ENCODE measurements at places on chromosomes 1 and 21.

GRCh38 chr1:29224356-29224837, 6.3 kb downstream of the MECR start:
- no peak for DNase-seq

DNA sequence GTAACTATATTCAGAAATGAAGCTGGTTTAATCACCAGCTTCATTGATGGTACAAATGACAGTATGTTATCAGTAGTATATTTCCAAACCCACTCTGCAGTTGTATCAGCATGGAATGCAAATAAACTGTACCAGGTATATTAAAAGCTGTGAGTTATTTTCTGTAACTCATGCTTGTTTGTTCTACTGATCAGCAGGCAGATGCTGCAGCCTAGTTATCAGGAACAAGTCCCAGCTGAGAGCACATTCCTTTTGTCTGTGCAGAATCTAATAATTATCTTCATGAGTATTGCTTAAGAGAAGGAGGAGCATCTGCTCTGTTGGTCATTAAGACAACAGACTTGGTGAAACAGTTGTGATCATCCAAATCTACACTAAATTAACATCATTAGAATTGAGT, 1331.1 kb downstream of the MRPL39 start:
- DNase-seq: no peak

DNA sequence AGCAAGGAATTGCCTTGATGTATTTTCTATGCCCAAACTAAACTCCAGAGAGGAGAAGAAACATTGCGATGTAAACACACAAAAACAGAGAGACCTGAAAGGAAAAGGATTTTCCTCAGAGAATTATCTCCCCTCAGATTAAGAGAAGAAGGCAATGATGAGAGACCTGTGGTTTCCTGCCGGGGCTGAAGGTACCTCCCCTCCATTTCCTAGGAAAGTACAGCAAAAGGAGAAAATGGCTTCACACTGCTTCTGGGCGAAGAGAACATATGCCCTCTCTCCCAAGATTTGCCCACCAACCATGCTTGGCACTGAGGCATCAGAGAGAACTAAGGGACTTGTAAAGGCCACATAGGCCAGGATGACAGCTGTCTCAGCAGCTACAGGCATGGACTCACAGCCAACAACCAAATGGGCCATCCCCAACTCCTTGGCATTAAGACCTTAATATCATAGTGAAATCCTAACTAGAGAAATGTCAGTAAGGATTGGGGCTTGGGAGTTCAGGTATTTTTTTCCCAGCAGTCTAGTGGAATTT, 523.0 kb downstream of the PTPRC start:
- DNase-seq: no peak

GRCh38 chr21:43328958-43329691, 97.8 kb downstream of the SIK1 start:
- DNase-seq: no peak

- DNase-seq: no peak
Measured at GRCh38 chr1:147676311-147677085, 6.2 kb upstream of the ACP6 start.

DNA sequence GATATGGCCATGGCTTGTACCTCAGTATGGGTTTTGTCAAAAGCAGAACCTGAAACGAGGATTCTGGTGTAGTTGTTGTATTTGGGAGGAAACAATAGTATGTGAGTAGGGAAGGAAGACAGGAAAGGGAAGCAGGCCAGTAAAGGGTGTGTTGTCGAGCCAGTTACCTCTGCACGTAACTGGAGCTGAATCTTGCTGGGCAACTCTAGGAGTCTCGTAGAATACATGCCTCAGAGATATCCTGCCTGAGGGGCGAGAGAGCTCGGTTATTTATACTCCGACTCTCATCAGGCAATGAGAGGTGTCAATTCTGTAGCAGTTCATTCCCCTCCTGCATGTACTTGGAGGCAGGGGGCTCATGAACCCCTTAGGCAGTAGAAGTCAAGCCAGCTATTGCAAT, 45.9 kb upstream of the KIF26B start:
- DNase-seq: no peak

- no peak for DNase-seq
Measured at GRCh38 chr1:97572561-97572960, 348.3 kb downstream of the DPYD start.

DNA sequence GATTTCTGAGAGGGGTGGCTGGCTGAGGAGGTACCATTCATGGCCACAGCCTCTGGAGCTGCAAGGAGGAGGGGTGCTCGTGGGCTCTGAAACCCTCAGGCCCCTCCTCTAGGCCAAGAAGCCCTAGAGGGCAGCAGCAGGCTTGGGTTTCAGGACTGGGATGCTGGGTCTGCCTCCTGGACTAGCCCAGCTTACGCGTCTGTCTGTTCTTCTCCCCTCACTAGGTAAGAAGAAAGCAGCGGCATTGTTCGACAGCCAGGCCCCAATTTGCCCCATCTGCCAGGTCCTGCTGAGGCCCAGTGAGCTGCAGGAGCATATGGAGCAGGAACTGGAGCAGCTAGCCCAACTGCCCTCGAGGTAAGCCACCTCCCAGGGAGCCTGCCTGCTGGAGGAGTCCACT, 60.3 kb downstream of the TMEM53 start:
- no peak for DNase-seq

DNA sequence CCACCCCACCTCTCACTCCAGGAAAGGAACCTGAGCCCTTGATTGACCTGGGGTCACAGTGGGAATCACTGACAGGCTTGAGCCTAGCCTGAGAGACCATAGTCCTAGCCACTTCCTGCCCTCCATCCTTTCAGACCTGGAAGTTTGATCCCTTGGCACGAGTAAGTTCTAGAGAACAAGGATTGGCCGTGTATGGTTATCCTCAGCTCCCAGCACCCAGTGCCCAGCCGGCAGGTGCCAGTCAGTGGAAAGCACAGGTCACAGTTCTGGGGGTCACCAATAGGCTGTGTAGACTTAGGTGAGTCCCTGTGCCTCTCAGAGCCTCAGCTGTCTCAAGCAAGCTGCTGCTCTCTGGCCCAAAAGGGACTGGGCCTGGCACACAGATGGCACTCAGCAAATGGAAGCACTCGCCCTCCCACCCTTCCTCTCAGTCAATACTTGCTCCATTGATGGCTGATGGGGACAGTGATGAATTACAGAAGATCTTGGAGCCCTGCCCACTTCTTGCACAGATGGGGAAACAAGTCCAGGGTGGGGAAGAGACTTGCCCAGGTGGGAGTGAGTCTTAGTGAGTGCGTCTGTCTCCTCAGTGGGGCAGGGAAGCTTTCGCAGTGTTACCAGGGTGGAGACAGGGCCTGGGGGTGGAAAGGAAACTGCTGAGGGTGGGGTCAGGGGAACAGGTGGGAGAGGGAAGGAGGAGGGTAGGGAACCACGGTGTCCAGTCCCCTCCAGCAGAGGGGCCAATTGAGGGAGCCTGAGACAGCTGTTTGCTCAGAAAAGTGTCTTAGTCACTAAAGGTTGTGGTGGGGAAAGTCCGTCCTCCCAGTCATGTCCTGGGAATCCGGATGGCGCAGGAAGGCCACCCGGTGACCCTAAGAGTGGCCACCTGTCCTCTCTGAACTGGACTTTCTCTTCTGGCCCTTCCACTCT, 2.6 kb upstream of the KCNQ4 start:
- no peak for DNase-seq

DNA sequence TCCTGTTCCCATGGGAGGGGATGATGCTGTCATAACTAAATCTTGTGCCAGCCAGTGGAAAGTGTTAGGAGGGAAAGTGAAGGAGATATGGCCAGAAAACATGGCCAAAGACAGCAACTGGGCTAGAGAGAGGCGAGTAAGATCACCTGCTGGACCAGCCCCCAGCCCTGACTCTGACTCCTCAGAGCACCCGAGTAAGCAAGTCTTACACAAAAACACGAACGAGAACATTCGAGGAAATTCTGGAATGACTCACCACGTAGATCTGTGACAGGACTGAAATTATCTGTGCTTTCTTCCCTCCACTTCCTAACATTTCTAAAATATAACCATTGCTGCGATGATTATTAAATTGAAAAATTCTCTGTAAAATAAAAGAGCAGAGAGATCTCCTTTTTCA, 9.2 kb downstream of the ZNF496 start:
- DNase-seq: no peak

- no peak for DNase-seq
Measured at GRCh38 chr1:193626695-193627094, 440.3 kb upstream of the B3GALT2 start.

DNA sequence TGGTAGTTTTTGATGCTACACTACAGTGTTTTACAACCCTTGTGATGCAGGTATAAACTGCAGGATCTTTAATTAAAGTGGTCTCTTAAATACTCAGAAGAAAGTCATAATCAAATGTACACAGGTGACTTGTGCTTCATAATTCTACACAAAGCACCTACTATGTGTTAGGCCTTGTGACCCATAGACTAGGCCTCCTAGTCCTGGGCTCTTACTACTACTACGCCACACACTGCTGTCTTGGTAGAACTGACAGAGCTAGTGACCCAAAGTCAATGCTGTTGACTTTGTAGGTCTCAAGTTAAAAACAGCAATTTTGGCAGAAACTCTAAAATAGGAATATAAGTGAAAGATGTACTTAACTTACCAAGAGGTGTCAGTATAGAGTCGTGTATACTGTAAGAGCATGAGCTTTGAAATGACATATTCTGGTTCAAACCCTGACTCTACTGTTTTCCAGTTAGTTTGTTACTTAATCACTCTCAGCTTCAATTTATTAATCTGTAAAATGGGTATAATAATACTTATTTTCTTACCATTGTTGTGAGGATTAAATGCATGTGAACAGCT, 48.6 kb upstream of the LMO4 start:
- DNase-seq: no peak

- no peak for DNase-seq
Measured at GRCh38 chr1:6125366-6125765, 54.8 kb downstream of the CHD5 start.

DNA sequence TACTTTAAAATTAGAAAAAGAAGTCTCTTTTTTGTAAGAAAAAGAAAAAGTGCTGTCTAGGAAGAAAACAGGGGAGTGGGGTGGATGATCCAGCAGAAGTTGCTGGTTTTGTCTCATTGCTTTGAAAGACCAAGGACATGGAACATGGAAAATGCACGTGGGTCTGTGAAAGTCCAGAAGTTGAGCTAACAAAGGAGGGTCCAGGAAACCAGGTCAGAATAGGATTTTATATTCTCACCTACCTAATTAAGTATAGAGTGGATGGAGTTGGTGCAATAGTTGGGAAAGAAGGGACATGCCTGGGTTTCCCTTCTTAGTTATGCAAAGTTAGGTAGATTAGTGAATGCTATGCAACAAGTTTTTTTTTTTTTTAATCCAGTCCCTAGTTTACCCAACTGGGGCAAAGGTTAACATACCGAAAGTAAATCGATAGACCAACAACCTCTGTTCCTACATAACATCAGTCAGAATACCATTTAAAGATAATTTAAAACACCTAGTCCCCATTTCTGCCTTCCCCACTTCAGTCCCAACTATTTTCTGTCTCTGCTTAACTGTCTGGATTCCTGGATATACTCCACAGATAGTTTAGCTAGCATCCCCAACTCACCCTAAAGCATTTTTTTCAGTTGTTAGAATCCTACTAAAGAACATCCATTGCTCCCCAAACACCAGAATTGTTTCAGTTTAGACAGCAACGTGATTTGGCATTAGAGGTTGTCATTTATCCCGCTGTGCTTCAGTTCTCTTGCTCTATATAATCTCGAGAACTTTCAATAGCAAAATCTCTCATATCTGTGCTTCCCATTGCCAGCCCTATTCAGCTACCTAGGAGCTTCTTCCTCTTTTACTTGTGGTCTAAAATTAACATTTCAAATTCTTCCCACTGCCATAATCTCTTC, 105.7 kb upstream of the PLPPR5 start:
- DNase-seq: no peak

GRCh38 chr21:38323721-38324531, 67.1 kb downstream of the KCNJ15 start:
- no peak for DNase-seq

GRCh38 chr1:223667484-223668182, 2.1 kb upstream of the CAPN8 start:
- no peak for DNase-seq

- DNase-seq: no peak
Measured at GRCh38 chr1:229280921-229281320, 10.0 kb downstream of the RAB4A start.

DNA sequence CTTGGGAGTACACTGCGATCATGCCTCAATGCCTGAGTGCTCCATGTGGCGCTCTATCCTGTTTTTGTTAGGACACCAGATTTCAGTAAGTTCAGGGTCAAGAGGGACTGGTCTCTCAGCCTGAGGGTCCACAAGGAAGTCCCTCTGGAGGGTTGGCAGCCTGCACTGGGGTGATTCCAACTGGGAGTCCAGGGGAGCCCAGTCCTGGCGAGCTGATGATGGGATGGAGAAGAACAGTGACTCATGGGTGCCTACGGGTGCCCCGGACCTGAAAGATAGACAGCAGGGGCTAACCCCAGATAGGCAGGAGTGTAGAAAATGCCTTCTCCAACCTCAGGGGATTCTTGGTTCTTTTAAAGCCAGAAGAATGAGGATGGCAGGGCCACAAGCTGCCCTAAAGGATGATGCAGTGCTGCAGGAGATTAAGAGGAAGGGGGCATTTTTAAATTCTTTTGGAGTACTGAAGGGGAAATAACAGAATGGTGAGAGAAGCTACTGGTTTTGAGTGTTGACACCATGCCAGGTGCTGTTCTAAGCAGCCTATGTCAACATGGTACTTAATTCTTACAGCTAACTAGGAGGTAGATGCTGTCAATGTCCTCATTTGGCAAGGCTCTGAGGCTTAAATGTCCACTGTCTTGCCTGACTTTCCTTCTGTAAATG, 68.4 kb upstream of the TLR5 start:
- no peak for DNase-seq

DNA sequence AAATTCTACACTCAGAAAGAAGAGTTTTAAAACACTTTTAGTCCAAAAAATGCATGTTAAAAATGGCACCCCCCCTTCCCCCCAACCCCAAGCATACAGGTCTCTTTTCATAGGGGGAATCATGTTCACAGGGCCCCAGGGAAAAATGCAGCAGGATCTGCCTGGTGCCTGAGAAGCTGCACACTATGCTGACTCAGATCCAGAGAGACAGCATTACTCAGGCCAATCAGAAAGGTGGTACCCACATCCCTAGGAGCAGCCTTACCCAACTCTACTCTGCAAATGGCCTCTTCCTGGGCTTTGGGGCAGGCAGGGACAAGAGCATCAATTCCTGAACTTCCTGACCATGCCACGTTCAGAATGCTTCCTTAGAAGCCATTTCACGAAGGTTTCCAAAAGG, 119.0 kb downstream of the HIVEP3 start:
- no peak for DNase-seq

DNA sequence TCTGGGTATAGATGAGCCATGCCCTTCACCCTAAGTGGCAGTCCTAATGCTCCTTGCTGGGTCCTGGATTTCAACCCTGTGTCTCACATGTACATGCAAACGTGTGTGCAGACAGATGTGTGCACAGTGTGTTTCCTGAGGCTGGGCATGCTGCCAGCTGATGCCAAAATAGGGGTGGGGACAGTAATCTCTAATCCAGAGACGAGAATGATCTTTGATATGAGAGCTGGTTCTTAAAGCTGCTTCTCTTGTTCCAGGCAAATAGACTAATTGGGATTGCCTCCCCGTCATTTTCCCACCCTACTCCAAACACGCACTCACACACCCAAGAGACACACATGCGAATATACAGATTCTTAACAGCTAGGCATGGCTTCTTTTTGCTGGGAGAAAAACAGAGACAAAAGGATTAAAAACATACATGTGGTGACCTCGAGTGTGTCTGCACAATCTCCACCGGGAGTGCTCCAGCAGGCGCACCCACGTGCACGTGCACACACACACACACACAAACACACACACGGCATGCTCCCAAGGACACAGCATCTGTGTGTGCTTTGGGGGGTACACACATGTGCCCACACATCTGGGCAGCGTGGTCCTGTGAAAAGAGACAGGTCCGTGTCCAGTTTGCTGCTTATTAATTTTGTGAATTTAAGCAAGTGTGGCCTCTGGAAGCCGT, 102.1 kb upstream of the ZBTB40 start:
- no peak for DNase-seq
